Immature natural killer cell (primary cell): ENCODE measurements at places on chromosomes 4 and X.

DNA sequence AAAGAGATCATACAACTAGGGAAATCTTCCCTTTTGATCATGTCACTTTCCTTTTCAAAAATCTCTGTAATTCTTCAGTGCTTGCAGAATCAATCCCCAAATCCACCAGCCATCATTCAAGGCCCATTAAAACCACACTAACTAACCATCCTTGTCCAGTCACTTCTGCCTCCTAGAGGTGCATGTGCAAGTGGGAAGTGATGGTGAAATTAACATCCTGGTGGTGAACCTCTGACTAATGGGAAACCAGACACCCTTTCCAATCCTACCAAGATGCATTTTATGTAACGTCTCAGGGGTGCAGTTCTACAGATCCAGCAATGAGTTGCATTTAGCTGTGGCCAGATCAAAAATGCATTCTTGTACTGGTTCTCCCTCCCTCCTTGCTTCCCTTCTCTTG, 341.8 kb downstream of the RAPGEF2 start:
- H3K27me3 ChIP-seq, result peaks cover 4% of the 10 kb centered on the region
- H3K4me3 ChIP-seq, result no peak overlapping the region
- H3K36me3 ChIP-seq, result no peaks in the 10 kb centered on the region
- no peak for DNase-seq
- no peak overlapping the region for H3K27ac ChIP-seq

- H3K4me3 ChIP-seq, result no peak overlapping the region
- H3K27me3 ChIP-seq, result no peaks in the 10 kb centered on the region
- no peak overlapping the region for H3K27ac ChIP-seq
- peaks cover 5% of the 10 kb centered on the region for H3K4me1 ChIP-seq
- no peaks in the 10 kb centered on the region for H3K36me3 ChIP-seq
These were observed 514.3 kb downstream of the PDHA2 start for GRCh38 chr4:96354036-96354712.

DNA sequence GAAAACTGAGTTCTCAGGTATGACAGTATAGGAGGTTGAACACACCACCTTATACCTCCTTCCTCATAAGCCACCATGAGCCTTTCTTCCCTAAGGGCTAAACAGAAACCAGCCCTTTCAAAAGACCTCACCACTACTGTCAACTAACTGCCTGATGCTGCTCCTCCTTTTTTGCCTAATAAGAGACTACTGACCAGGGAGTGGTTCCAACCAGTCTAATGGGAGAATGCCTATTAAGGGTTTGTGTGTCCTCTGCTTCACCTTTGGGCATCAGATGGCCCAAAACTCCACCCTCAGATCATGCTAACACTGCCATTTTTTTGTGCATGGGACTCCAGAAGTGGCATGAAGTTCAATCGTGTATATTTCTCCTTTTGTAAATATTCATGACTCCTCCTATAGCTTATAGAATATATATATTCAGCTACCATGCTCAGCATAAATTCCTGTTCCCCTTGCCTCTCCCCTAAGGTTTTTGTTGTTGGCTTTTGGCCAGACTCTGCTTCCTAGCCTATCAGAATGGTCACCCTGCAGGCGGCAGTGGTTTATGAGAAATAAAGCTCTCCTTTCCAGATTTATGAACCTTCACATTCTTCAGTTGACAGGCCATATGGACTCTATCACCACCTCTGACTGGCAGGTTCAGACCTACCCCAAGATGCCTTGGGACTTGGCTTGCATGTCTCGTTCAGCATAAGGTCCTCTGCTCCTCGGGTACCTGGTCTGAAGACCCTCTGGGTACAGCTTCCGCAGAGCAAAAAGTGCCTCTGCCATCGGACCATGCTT, 28.2 kb downstream of the FGFBP1 start:
- H3K27me3 ChIP-seq, result peaks cover 4% of the 10 kb centered on the region
- no peak overlapping the region for H3K27ac ChIP-seq
- DNase-seq, result no peak
- no peak overlapping the region for H3K4me3 ChIP-seq
- peaks cover 6% of the 10 kb centered on the region for H3K36me3 ChIP-seq

DNA sequence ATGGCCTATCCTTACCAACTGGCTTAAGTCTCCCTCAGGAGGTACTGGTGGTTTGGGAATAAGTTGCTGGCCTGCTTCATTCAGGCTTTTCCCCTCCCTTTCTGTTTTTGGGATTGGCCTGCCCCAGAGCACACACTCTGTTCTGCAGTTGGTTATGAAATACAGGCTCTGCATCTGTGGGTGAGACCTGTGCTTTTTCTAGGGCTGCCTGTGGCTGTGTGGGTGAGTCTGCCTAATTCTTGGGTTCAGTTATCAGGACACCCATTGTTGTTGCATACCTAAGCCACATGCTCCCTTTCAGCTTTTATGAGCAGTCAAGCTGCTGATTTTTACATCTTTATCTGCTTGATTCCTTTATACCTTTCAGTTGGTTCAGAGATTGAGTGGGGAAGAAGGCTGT, 19.0 kb upstream of the CWH43 start:
- no peaks in the 10 kb centered on the region for H3K36me3 ChIP-seq
- no peaks in the 10 kb centered on the region for H3K4me1 ChIP-seq
- no peak overlapping the region for H3K4me3 ChIP-seq

- H3K27ac ChIP-seq, result no peak overlapping the region
- DNase-seq, result no peak
- no peak overlapping the region for H3K4me3 ChIP-seq
- no peaks in the 10 kb centered on the region for H3K36me3 ChIP-seq
- no peaks in the 10 kb centered on the region for H3K4me1 ChIP-seq
These were observed 109.5 kb downstream of the ADGRL3 start for GRCh38 chr4:61309616-61310015.
